ENCODE measurements at places on chromosomes 7 and 10. TPM values are rescaled to one million over a fixed set of nuclear protein-coding genes. Genes with fewer than 3 reads are reported as not detected.
A peak's percentile ranks its signal among the peaks of the same experiment; 100 is the strongest.

The SPDYE3 gene
- polyA plus RNA-seq: 0.04 TPM

The HOXA3 gene
- polyA plus RNA-seq: 0.37 TPM

The DNAH11 gene
- 0.13 TPM for polyA plus RNA-seq

DNA sequence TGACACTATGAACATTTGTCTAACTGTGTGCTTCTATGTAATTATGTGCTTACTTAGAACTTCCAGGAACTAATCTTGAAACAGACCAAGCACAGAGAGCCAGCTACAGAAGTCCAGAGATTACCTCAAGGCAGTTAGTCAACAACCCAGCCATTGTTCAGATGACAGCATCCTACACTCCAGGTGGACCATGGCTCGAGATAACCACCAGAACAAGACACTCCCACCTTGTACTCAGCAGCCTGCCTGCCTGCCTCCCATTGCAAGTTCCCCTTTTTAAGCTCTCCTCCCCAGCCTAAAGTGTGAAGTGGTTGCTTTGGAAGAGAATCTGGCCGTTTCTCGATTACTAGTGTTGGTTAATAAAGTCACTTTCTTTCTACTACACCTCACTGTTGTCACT, 1080.6 kb upstream of the LRRN3 start:
- DNase-seq: no peak

DNA sequence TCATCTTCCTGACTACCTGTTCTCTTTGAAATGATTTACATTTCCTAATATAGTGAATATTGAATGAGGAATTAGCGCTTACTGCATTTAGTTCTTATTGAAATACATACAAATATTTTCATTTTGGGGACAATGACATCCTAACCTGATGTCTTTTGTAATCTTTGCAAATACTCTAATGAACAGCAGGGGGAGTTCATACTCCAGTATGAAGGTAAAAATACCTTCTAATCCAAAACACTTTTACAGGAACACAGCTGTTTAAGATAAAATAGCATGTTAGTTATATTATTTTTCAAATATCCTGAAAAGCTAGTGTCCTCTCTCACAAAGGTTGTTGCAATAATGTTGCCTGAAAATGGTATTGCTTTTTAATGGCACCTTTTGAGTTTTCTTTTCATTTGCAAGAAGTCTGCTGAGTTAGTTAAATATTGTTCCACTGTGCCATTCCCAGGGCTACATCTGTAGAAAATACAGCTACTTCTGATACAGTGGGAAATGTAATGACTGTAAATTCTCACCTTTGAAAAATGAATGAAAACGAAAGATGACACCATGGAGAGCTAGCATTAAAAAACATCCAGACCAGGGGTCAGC, 400.0 kb downstream of the PHF14 start:
- no peak for DNase-seq

The FAM25G gene
- polyA plus RNA-seq: not detected

The NPS gene
- polyA plus RNA-seq: not detected

- DNase-seq: no peak
These were observed 1.6 kb upstream of the AGK start for GRCh38 chr7:141549582-141549981.

The SH2D4B gene
- not detected for polyA plus RNA-seq

DNA sequence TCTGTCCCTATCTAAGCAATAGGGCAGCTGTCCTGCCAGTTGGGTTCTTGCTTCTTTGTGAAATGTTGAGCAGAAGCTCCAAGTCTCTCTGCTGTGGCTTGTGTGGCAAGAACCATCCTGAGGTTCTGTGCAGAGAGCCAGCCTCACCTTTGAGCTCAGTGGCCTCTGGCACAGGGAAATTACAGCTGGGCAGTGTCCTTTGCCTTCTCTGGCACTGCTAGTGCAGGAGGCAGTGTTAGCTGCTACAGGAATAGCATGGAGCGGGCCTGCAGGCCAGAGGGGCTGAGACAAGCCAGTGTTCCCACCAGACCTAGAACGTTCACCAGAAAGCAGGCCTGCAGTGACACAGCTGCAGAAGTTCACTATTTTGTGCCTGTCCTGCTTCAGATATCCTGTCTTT, 1.8 kb downstream of the PRXL2A start:
- DNase-seq: no peak

The PRLHR gene
- polyA plus RNA-seq: not detected

- no peak for DNase-seq
These were observed 74.0 kb downstream of the CDK13 start for GRCh38 chr7:40024048-40024447.

DNA sequence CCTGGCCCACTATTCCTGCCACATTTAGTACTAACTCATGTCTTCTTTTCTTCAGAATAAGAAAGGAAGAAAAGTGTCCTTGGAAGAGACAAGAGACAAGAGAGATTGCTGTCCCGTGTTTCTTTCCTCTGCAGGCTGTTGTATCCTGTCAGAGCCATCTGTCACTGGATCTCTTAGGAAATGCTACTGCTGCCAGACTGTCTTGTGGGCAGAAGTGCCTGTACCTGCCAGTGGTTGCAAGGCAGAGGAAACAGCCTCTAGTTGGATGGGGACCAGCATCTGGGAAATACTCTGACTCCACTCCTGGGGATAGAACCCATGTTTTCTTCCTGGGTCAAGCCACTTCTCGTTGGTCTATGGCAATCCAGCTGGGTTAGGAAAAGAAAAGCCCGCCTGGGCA, 16.7 kb upstream of the MAP3K8 start:
- DNase-seq: no peak

The ANKRD2 gene
- 248 TPM for polyA plus RNA-seq

- peak; percentile 37 for DNase-seq
These were observed 437.4 kb upstream of the GALNT17 start for GRCh38 chr7:70694434-70694970.

GRCh38 chr10:113279262-113279661, 273.6 kb upstream of the HABP2 start:
- DNase-seq: no peak

GRCh38 chr7:94643771-94644545, 12.0 kb downstream of the SGCE start:
- no peak for DNase-seq

The MBLAC1 gene
- polyA plus RNA-seq: 2.6 TPM

The CLCN1 gene
- 0.01 TPM for polyA plus RNA-seq

The MYPN gene
- 67.2 TPM for polyA plus RNA-seq

GRCh38 chr7:157458254-157458633, 121.4 kb downstream of the DNAJB6 start:
- no peak for DNase-seq

All from heart right ventricle (tissue), 16 donors.